ENCODE measurements at places on chromosomes 2 and 18.

- DNase-seq = no peak
Observed at GRCh38 chr2:237097911-237098702, 12.4 kb downstream of the COPS8 start.

DNA sequence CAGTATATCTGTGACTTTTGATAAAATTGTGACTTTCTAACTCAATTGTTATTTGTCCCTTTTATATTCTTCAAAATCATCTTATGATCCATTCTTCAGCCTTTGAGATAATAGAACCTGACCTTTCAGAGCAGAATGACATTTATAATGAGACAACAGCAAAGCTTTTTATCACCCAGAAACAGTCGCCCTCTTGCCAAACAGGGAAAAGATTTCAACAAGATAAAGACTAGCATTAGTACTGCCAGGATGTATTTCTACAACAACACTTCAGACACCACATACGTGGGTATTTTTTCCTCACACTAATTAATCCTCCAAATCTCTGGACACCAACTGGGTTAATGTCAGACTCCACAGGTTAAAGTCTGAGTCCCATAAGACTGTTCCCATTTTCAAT lies 249.0 kb downstream of the ZNF804A start:
- DNase-seq = no peak

DNA sequence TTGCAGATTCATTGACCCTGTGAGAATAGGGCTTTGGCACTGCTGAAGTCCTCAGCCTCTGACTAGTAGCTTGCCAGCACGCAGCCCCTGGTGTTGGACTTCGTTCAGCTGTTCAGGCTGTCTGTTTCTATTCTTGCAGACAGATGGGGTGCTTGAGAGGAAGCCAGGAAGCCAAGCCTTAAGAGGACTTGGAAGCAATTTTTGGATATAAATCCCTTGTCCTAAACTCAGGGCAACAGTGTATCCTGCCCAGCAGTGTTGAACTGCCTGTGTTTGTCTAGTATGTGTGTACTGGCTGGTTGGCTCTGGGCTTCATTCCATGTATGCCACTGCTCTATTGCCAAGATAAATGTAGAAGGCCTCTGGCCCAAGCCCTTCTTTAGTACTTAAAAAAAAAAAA lies 108.6 kb downstream of the COMMD1 start:
- peak; percentile 16 for DNase-seq

DNA sequence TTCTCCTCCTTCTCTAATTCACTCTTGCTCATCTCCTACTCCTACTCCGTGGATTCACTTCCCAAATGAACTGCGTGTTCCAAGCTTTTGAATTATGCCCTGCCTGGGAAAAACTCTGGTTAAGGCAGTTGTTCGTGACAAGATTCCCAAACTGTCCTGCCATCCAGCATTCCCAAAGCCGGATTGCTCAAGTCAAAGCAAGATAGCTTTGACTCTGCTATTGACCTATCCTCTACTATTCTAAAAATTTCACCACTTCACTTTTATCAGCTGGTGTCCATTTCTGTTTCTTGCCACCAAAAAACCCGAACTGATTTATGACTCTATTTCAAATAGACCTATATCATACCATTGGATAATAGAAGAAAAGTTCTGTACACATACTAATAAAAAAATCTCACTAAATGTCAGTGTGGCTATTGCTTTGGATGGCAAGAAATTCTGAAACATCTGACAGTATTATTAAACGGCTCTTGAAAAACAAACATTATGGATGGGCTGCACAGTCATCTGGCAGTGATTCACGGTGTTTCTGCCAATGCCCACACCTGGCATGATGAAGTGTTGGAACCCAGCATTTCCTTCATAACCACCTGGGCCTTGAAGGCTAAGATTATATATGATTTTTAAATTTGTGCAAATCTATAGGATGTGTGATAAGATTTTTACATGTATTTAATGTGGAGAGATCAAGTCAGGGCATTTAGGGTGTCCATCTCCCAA lies 87.4 kb downstream of the NCKAP5 start:
- no peak for DNase-seq

DNA sequence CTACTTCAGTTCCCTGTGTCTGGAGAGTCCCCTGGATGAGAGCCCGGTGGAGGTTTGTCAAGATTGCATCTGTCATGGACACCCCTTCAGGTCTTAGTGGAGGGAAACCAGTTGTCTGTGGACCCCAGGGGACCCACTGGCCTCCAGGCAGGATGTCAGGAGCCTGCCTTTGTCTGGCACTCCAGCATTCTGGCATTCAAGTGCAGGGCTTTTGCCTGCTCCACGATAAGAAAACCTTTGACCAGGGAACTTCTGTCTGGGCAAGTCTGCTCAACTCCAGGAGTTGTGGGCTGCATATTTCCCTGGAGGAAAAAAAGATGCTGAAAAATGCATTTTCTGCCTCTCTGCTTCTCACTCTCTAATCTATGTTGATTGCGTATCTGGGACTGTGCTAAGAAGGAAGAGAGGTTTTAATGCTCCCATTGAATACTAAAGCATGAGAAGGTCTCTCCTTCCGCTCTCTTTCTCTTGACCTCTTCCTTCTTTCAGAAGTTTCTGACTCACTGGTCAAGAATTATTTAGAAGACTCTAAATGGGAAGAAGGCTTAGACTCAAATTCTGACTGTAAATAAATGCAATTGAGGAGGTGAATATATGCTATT lies 104.5 kb downstream of the MMADHC start:
- no peak for DNase-seq

DNA sequence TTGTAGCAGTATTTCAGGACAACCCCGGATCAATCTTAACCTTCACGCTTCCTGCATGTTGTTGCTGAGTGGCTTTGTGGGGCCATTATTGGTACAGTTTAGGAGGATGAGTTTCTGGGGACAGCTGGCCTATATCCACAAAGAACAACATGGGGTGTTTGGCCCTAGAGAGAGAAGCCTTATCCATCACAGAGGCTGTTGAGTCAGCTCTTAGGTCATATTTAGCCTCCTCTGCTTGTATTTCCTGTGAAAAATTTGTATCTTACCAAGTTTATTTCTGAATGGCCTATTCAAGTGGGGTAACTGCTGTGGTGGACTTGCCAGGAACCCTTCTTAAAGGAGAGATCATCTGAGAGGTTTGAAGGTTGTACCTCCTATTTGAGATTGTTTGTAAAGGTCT lies 77.6 kb downstream of the MAP4K4 start:
- no peak for DNase-seq

- no peak for DNase-seq
Observed at GRCh38 chr2:2681085-2681484, 350.0 kb upstream of the MYT1L start.

GRCh38 chr2:220033546-220033945 lies 406.1 kb downstream of the SLC4A3 start:
- DNase-seq = no peak

GRCh38 chr2:11836647-11837219 lies 90.3 kb downstream of the LPIN1 start:
- DNase-seq = no peak

GRCh38 chr18:32442575-32442974 lies 28.1 kb downstream of the GAREM1 start:
- no peak for DNase-seq

GRCh38 chr2:9652898-9653479 lies 22.2 kb upstream of the YWHAQ start:
- no peak for DNase-seq

- DNase-seq = no peak
Observed at GRCh38 chr18:76052227-76052595, 442.8 kb downstream of the ZNF516 start.

- DNase-seq = no peak
Observed at GRCh38 chr18:37489998-37490397, 75.6 kb downstream of the CELF4 start.

DNA sequence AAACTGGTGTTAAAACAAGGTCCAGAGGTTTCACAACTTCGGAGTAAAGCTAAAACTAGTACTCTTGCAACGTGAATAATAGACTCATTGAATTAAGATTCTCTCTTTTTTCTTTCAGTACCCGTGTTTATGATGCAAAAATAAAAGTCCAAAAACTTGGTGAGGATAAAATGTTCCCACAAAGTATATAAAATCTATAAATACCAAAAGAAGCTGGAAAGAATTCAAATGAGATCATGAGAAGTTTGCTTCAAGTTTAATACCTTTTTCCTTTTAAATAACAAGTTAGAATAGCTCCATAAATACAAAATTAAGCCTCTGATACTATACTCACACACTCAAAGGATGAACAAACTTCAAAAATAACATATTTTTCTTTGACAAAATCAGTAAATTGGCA lies 34.0 kb downstream of the METTL4 start:
- no peak for DNase-seq

DNA sequence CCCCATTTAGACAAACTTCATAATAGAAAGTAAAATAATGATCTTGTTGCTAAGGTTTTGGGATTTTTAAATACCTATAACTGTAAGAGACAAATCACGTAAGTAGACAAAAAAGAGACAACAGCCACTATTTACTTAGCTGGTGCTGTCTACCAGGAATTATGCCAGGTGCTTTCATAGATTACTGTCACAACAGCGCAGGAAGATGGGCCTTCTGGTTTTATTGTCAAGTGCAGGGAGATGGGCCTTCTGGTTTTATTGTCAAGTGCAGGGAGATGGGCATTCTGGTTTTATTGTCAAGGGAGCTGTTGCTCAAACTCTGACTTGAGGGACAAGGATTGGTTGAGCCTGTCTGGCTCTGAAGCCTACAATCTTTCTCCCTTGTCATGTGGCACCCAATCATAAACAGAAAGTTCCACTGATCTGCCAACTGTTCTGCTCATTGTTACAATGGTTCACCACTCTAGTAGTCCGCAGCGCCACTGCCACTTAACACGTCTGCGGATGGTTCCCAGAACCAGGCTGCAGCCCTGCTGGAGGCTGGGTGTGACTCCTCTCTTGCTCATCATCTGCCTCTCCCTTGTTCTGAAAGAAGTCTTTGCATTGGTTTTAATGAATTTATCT lies 95.0 kb downstream of the RNF144A start:
- no peak for DNase-seq

DNA sequence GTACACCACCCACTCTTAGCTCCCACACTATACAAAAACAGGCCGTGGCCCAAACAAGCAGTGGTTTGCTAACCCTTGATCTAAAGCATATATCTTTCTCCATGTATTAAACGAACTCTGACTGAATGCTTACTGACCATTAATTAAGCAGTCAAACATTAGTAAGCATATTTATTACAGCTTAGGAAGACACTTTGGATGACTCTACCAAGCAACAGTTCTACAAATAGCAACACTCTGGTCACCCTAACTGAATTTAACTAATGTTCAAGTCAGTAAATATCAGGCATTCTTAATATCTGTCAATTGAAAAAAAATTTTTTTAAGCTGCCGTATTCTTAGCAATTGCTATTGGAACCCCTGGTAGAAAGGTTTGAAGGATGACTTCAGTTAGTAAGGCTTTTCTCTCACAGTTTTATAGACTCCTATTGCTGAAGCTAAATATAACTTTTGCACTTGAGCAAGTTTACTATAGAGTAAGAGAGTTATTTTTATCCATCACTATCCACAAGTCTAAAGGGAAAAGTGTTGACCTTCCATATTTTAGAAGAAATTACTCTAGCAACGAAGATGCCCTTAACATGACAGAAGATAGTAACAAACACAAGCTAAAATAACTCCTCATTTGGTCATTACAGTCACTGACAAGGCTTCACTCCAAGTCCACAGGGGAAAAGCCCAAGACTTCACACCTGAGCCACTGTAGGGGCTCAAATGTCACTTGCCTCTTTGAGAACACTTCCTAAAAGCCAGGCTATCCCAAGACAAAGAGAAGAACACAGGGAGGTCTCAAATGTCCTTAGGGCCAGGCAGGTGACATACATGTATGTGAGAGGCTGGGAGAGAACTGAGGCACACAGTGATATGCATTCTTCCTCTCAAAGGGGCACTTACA lies 74.4 kb downstream of the RTN4 start:
- DNase-seq = no peak

DNA sequence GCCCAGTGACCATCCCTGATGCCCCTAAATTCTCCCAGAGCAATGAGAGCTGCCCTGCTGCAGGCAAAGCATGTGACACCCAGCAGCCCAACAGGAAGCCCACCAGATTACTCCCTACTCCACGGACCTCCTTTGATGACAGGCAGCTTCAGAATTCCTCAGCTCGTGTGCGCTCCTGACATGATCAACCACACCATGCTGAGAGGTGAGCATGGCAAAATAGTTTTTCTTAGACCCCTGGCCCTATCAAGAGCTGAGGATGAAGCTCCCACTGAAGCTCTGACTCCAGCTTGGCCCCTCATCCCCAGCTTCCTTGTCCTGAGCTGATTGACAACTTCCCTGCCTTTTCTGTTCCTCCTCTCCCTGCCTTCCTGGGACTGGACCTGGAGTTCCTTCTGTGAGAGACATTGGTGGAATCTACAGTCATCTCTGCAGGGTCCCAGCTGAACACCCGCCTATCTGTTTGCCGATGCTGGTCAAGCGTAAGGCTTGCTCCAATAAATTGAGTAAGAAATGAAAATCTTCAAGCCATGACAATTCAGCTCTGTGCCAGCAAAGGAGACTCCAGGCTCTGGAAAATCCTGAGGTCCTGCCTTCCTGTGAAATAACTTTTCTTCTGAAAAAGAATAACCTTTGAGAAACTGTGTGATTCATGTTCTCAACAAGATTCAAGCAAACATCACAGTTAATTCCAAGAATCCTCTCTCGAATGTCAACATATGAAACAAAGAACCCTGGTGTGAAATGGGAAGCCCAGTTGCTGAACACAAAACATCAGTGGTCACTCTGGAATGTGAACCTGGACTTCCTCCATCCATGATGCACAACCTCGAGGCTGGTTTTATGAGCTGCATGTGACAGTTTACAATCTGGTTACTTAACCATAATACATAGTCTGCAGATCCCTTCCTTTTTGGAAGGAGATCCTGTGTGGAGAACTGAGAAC lies 201.1 kb downstream of the SPP2 start:
- DNase-seq = peak; percentile 73

DNA sequence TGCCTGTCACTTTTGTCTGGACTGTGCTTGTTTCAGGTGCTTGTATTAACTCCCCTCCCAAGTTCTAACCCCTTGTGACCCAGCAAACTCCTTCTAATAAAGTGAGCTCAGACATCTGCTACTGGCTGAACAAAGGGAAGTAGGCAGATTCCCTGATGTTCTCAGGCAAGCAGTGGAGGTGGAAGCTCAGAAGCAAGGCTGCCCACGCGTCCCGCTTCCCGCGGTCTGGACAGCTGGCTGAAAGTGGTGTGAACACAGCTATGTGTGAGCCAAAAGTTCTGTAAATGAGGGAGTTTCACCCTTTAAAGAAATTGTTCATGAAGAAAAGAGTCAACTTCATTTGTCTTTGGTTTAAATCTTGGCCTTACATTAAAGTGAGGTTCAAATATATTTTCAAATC lies 40.0 kb downstream of the NAPG start:
- DNase-seq = no peak

DNA sequence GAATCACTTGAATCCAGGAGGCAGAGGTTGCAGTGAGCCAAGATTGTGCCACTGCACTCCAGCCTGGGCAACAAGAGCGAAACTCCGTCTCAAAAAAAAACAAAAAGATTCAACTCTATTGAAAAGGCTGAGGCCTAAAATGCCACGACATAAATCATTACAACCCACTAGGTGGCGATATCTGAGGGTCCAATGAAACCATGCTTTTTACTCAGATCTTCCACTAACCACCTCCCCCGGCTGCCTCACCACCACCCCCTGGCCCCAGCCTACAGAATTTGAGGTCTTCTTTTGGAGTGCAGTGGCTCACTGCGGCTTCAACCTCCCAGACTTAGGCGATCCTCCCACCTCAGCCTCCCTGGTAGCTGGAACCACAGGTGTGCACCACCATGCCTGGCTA lies 57.5 kb downstream of the AP1S3 start:
- DNase-seq = no peak
